ENCODE measurements at places on chromosomes 11 and 22. TPM values are rescaled to one million over a fixed set of nuclear protein-coding genes. Genes with fewer than 3 reads are reported as not detected.
A peak's percentile ranks its signal among the peaks of the same experiment; 100 is the strongest.

DNA sequence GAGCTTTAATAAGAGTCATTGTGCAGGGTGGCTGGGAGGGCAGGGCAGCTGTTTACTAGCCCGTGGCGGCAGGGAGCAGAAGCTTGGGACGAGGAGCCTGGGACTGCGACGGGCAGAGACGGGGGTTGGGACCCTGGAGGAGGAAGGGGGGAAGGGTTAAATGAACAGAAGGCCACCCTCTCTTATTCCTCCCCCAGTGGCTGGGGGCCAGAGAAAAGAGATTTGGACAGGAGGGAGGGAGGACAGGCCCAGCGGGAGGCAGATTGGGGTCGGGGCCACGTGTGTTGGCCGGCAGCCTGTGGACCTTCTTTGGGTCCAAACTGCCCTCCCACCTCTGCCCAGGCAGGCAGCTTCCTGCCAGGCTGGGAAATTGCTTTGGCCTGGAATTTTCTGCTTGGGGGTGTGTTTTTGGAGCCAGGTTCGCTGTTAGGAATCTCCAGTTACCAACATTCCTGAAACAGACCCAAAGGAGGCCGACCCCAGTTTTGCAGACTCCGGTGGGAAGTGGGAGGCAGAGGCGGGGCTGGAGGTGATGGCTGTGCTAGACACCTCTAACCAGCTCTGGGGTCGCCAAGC, 50.2 kb downstream of the APOL3 start:
- no peak for DNase-seq
- peaks cover 13% of the 10 kb centered on the region for H3K4me1 ChIP-seq
- no peaks in the 10 kb centered on the region for H3K27me3 ChIP-seq
- peak overlapping the region; percentile 75 for H3K27ac ChIP-seq

DNA sequence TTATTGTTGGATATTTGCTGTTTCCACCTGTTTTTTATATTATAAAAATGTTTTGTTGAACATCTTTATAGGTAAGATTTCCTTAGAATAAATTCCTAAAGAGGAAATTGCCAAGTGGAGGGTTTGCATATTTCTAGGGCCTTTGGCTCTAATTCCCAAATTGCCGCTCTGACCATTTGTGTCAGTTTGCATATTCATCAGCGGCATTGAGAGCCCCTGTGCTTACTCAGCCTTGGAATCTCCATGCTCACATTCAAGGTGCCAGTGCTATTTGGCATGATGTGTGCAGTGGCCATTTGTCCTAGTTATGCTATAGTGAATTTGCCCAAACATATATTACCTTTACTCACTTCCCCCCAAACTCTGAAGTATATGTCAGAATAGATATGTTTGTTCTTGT, 25.5 kb downstream of the KREMEN1 start:
- no peaks in the 10 kb centered on the region for H3K36me3 ChIP-seq
- DNase-seq: no peak
- H3K27ac ChIP-seq: no peak overlapping the region
- H3K27me3 ChIP-seq: no peaks in the 10 kb centered on the region
- H3K4me3 ChIP-seq: no peak overlapping the region
- H3K4me1 ChIP-seq: peaks cover 20% of the 10 kb centered on the region

LRRC32 gene
- total RNA-seq: 367 TPM

DNA sequence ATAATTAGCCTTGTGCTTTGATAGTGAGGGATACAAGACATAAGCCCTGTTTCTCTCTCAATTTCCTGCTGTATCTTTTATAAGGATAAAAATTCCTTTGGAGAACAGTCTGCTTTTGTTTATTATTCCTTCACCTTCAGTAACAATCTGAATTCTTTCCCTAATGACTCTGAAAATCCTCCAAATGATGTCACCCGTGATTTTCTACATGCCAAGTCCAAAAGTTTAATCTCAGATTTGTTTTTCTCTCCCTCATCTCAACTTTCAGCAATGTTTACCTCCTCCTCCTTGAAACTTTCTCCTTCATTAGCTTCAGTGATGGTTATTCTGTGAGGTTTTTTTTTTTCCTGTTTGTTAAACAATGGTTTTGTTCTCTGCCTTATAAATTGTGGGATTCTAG, 2.2 kb downstream of the OR51E2 start:
- no peak overlapping the region for H3K27ac ChIP-seq
- no peak for DNase-seq

DNA sequence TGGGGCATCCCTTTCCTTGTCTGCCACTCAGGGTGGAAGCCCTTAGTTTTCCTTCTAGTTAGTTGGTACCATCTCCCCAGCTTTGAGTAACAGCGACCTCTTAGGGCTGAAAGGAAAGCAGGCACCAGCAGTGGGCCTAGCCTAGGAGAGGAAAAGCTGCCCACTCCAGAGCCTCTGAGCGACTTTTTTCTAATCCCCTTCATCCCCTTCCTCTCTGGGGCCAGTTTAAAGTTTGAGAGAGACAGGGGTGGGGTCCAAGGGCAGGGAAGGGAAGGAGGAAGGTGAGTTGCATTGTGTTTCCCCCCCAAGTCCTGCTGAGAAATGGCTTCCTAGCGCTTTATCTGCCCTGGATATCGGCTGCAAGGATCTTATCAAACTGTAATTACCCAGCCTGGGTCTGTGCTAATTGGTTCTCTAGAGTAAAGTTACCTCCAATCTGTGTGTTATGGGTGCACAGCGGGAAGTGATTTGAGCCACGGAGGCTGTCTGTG, 573.9 kb upstream of the CADM1 start:
- H3K27ac ChIP-seq: no peak overlapping the region
- H3K4me3 ChIP-seq: no peak overlapping the region
- H3K36me3 ChIP-seq: peaks cover 8% of the 10 kb centered on the region
- peaks cover 41% of the 10 kb centered on the region for H3K27me3 ChIP-seq
- DNase-seq: no peak
- no peaks in the 10 kb centered on the region for H3K4me1 ChIP-seq

GRCh38 chr11:45252134-45252856, 33.8 kb downstream of the SYT13 start:
- H3K36me3 ChIP-seq: no peaks in the 10 kb centered on the region
- peaks cover 1% of the 10 kb centered on the region for H3K27me3 ChIP-seq
- peak overlapping the region; percentile 54 for H3K27ac ChIP-seq

GRCh38 chr11:130871616-130872015, 44.7 kb downstream of the SNX19 start:
- H3K36me3 ChIP-seq: peaks cover 40% of the 10 kb centered on the region
- H3K4me1 ChIP-seq: peaks cover 45% of the 10 kb centered on the region
- H3K27me3 ChIP-seq: no peaks in the 10 kb centered on the region
- no peak overlapping the region for H3K4me3 ChIP-seq
- no peak overlapping the region for H3K27ac ChIP-seq

SLC22A6 gene
- total RNA-seq: not detected

DNA sequence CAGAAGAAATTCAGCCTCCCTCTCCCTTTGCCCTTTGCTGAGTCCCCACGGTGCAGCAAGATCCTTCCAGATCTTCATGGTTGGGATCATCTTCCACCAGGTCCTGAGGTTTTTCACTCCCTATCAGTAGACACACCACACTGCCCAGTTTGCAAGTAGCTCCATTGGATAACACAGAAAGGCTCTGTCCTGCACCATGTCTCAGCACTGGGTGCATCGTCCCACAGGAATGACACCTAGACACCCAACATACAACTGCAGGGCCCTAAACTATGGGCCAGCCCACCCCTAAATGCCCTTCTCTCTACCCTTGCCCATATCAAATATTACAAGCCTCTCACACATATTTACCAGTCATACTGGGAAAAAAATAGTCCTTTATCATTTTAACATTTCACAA, 9.4 kb downstream of the KLHL22 start:
- H3K36me3 ChIP-seq: peaks cover 15% of the 10 kb centered on the region
- peak overlapping the region; percentile 10 for H3K27ac ChIP-seq
- H3K27me3 ChIP-seq: no peaks in the 10 kb centered on the region
- no peak for DNase-seq
- H3K4me3 ChIP-seq: no peak overlapping the region

DNA sequence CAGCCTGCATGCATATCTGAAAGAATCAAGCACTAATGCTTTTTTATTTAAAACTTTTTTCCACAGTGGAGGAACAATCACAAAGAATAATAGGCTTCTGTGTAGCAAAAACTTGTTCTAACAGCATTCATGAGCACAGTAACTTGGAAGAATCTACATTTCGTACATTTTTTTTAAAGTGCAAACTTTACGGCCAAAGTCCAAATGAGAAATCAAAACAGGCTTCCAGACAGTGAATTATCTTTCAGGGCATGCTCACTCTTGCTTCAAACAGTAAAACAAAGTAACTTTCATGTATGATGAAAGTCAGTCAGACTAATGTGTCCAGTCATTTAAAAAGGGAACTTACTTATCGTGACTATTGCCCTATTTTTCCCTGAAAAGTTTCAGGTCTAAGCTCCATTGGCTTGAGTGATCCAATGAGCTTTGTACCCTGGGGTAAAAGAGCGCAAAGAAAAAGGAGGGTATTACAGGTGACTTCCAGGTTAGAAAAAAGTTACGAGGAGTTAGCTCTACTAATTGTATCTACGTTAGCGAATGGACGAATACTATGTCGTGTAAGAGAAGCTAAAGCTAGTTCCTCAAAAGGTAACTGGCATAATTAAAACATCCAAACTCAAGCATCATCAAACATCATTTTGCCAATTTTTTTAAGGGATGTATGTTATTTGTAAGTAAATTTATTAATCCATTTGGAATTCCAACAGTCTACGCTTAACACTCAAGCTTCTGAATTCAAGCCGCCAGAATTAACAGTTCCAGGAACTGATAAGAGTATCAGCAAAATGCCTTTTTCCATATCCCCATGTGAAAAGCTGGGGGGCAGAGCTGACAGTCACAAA, 1.7 kb downstream of the PICALM start:
- H3K4me1 ChIP-seq: peaks cover 59% of the 10 kb centered on the region
- no peak for DNase-seq
- no peaks in the 10 kb centered on the region for H3K27me3 ChIP-seq
- H3K36me3 ChIP-seq: peaks cover 9% of the 10 kb centered on the region

DNA sequence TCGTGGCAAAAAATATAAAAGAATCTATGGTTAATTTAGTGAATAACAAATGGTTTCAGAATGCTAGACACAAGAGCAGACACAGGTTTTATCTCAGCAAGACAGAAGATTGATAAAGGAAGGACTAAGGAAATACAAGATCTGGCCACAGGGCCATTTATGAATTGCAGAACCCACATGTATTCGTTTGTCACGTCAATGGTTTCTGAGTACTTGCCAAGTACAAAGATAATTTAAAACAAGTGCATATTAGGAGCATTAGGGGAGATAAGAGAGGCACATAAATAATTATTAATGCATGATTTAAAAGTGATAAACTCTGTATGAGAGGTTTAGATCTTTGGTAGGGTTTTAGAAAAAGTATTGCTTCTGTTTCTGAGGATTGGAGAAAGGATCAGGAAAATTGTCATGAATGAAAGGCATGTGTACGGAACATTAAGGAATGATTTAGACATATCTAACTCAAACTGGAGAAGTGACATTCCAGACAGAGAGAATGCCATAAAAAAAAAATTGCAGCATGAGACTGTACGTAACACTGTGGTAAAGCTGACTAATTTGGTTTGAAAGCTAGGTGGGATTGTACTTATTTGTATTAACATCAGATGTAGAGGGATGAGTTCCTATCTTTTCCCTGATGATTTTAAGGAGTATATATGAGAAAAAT, 727.1 kb downstream of the NELL1 start:
- no peak for DNase-seq
- H3K4me1 ChIP-seq: no peaks in the 10 kb centered on the region
- H3K27me3 ChIP-seq: peaks cover 2% of the 10 kb centered on the region
- H3K4me3 ChIP-seq: no peak overlapping the region
- no peak overlapping the region for H3K27ac ChIP-seq
- H3K36me3 ChIP-seq: no peaks in the 10 kb centered on the region

HPX gene
- 3.8 TPM for total RNA-seq

DNA sequence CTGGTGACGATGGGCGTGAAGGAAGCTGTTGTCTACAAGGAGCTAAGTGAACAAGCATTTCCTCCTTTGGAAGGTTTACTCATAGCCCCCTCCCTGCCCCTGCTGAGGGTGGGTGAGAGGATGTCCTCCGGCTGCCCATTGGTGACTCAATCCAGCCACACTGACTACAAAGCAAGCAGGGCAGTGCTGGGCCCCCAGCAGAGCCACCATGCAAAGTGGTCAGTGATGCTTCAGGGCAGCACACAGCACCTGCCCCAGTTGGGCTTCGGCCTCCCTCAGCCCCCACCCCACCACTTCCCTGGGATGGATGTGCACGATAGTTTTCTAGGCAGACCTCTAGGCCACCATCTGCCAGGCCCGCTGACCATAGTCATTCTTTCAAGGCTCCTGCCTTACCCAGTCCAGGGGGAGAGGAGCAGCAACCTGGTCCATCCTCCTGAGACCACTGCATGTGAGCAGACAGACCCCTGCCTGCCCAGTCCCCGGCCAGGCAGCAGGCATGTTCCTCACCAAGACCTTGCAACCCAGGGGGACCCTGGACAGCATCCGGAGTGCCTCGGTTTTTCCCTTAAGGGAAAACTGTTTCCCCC, 125.1 kb downstream of the BCR start:
- peaks cover 10% of the 10 kb centered on the region for H3K36me3 ChIP-seq
- H3K27ac ChIP-seq: no peak overlapping the region
- peak; percentile 79 for DNase-seq
- H3K4me3 ChIP-seq: no peak overlapping the region
- H3K27me3 ChIP-seq: no peaks in the 10 kb centered on the region

DNA sequence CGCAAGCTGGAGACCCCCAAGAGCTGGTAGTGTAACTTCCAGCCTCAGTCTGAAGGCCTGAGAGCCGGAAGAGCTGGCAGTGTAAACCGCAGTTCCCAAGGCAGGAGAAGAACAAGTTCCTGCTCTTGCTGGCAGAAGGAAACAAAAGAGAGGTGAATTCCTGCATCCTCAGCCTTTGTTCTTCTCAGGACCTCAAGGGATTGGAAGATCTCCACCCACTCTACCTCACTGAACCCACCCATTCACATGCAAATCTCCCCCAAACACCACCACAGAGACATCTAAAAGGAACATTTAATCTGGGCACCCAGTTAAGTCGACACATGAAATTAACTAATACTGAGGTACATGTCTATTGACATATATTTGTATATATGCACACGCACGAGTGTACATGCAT, 1310.3 kb downstream of the TBC1D22A start:
- no peaks in the 10 kb centered on the region for H3K36me3 ChIP-seq
- H3K27me3 ChIP-seq: peaks cover 18% of the 10 kb centered on the region
- DNase-seq: no peak
- no peak overlapping the region for H3K4me3 ChIP-seq
- H3K4me1 ChIP-seq: no peaks in the 10 kb centered on the region

GRCh38 chr11:103530257-103530656, 421.0 kb downstream of the DYNC2H1 start:
- no peak overlapping the region for H3K27ac ChIP-seq
- H3K4me3 ChIP-seq: no peak overlapping the region
- peaks cover 36% of the 10 kb centered on the region for H3K4me1 ChIP-seq
- no peak for DNase-seq
- no peaks in the 10 kb centered on the region for H3K36me3 ChIP-seq

ENTHD1 gene
- total RNA-seq: not detected

ATXN10 gene
- 117 TPM for total RNA-seq

BTBD18 gene
- total RNA-seq: not detected

GRCh38 chr22:46661221-46661851, 41.1 kb downstream of the GRAMD4 start:
- H3K36me3 ChIP-seq: peaks cover 2% of the 10 kb centered on the region
- no peak for DNase-seq
- no peaks in the 10 kb centered on the region for H3K4me1 ChIP-seq
- H3K4me3 ChIP-seq: no peak overlapping the region
- H3K27ac ChIP-seq: no peak overlapping the region
